Stimulated activated CD4-positive, alpha-beta T cell treated with anti-CD3 and anti-CD28 coated beads, TNF-alpha, amount 100 ng/mL, for 24 hours (primary cell): ENCODE measurements at places on chromosomes 16 and 17.

- DNase-seq, result no peak
Measured at GRCh38 chr17:45743626-45744326, 40.3 kb upstream of the CRHR1 start.

- no peak for DNase-seq
Measured at GRCh38 chr16:48607056-48607825, 2.7 kb downstream of the N4BP1 start.

GRCh38 chr16:13835935-13836730 lies 83.8 kb upstream of the ERCC4 start:
- no peak for DNase-seq

GRCh38 chr17:74641224-74641957 lies 17.9 kb upstream of the CD300E start:
- no peak for DNase-seq

- no peak for DNase-seq
Measured at GRCh38 chr17:9003355-9004131, 17.8 kb upstream of the NTN1 start.

DNA sequence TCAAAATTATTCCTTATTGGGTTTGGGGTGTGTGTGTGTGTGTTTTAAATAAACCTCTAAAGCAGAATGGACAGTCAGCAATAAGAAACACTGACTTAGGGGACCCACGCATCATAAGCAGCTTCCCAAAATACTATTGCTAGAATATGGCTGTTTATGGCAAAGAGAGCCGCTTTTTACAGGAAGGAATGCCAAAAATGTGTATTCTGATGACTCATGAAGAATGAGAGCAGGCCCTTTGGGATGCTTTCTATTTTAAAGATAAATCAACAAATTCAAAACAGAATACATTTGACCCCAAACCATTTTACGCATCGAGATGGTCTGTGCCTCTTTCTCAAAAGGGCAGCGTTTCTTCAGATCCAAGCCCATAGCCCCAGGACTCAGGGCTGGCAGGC lies 37.5 kb downstream of the ARHGAP17 start:
- no peak for DNase-seq

- peak; percentile 45 for DNase-seq
Measured at GRCh38 chr16:85029408-85029784, 1.8 kb downstream of the KIAA0513 start.

GRCh38 chr16:31008551-31008950 lies 1.9 kb downstream of the STX1B start:
- no peak for DNase-seq

- peak; percentile 26 for DNase-seq
Measured at GRCh38 chr17:9959377-9959981, 54.4 kb upstream of the RCVRN start.

DNA sequence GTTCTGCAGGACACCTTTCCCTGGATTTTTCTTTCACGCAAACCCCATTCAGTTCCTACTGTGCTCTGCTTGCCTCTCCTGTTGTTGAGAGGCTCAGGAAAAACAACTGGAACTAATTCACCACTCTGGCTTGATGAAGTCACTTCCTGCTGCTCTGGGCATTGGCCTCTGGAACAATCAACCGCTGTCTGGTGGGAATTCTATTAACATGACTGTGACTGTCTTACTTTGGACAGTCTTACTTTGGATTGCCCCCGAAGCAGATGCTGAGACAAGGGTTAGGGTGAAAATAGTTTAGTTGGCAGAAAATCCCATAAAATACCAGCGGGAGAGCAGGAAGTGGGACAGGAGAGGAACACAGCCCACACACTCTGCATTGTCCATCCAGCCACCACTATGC lies 90.0 kb upstream of the HSBP1 start:
- DNase-seq, result no peak
